ENCODE measurements at places on chromosomes 5 and 9.

DNA sequence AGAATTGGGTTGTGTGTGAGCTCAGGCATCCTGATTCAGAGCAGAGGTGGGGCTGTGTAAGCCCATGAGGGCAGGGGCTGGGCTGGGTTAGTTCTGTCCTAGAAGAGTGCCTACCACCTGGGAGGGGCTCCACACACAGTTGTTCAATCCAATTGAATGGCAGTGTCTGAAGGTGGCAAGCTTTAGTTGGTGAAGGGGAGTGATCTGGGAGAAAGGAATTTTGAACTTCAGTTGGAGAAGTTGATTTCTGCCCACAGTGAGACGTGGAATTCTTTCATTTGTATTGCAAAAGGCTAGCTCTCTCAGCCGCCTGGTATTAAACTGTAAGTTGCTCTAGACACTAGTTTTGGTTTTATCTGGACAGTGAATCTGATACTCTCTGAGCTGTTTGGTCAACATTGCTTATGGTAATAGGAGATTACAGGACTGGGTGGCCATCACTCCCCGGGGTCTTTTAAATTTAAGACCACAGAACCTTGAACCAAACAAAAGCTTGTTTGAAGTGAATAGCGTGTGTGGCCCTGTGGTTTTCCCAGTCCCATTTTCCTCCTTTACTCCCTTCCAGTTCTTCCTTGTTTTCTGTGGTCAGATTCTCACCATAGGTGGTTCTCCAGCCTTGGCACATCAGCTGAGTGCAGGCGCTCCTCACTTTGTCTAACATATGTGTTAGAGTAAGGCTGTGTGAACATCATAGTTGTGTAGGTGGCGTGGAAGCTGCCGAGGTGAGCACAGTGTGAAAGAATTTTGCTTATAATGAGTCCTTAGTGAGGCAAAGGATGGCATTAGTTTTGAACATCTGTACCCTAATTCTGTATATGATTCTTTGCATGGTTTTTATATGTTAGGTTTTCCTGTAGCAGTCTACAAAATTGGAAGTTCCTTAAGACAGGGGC, 78.0 kb downstream of the ARHGAP26 start:
- no peak for DNase-seq

DNA sequence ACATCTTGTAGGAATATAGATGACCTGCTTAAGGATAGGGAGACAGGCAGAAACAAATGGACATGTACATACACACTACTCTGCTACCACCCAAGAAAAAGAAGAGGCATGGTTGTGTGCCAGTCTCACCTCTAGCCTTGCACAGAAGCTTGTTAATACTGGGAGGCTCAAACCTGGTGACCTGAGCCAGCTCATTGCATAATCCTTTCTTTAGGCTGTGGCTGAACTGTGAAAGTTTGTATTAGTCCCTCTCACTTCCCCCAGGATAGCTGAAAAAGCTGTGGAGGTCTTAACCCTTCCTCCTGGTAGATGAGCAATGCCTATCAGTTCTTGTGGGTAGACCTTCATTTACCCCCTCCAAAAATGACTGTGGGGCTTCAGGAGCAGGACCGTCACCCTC, 28.7 kb downstream of the TPD52L3 start:
- no peak for DNase-seq

DNA sequence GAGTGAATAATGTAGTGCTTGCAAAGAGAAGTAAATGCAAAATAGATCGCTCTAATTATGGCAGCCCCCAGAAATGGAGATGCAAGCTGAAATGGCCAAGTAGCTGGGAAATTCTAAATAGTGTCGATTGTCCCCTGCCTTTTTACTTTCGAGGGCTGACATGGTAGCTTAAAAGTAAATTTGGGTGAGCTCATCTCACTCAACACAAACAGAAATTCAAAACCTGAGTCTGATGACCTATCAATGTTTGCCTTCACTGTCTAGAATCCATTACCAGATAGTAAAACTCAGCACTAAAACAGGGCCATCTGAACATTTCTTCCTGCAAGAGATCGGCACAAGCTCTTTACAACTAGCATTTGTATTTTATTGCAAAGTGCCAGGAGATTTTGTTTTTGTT, 7.0 kb upstream of the LHX2 start:
- peak; percentile 25 for DNase-seq

GRCh38 chr5:11797132-11797531, 107.1 kb downstream of the CTNND2 start:
- DNase-seq, result no peak

- no peak for DNase-seq
Measured at GRCh38 chr9:126642839-126643238, 29.1 kb downstream of the LMX1B start.

- DNase-seq, result no peak
Measured at GRCh38 chr9:68947015-68947414, 66.9 kb downstream of the PRKACG start.

DNA sequence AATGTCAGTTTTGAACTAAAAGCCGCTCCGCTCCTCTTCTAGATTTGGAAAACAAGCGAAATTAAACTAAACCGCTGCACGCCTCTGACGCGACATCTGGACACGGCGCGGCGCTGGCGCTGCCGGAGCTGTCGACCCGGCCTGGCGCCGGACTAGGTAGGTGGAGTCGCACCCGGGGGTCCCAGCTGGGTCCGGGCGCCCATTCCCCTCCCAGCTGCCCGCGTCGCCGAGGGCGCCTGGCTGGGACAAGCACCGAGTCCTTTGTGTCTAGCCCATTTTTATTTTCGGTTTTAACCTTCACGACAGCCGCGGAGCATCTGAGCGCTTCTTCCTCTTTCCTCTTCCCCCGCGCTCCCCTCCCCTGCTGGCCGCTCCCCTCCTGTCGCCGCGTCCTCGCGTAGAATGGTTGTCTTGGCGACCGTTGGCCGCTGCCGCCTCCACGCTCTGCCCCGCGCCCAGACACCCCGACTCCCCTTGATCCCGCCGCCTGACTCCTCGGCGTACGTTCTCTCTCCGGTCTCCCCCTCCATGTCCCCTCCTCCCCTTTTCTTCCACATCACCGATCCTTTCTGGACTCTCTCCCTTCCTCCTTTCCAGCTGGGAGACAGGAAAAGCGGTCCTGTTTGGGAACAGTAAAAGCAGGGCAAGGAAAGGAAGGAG, 545 bp downstream of the CDKN2B-AS1 start:
- DNase-seq, result peak; percentile 50

GRCh38 chr5:112795342-112795741, 57.7 kb downstream of the APC start:
- no peak for DNase-seq

DNA sequence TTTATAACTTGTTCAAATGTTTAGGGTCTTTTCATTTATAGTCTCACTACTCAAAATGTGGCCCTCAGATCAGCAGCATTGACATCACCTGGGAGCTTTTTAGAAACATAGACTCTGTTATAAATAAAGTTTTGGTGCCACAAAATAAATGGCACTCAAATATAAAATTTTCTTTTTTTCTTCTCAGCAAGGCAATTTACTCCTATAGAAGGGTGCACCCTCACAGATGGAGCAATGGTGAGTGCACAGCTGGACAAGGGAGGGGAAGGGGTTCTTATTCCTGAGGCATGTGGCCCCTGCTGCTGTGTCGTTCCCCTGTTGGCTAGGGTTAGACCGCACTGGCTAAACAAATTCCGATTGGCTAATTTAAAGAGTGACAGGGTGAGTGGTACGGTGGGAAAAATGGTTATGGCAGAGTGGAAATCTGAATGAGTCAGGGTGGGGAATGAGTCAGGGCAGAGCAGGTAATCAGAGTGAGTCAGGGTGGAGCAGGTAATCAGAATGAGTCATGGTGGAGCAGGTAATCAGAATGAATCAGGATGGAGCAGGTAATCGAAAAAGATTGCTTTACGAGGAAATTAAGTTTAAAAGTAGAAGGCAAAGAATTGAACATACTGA, 31.8 kb upstream of the C7 start:
- DNase-seq, result no peak

- DNase-seq, result no peak
Measured at GRCh38 chr5:172078726-172079345, 72.4 kb upstream of the FBXW11 start.

- DNase-seq, result no peak
Measured at GRCh38 chr5:8949908-8950307, 596.0 kb downstream of the SEMA5A start.

Data from NCI-H510A treated with DMSO at 0.1 percent for 48 hours (cell line).